ENCODE measurements at places on chromosomes 7 and 10. TPM values are rescaled to one million over a fixed set of nuclear protein-coding genes. Genes with fewer than 3 reads are reported as not detected.

GRCh38 chr10:68208424-68209042 lies 23.4 kb downstream of the ATOH7 start:
- peaks cover 18% of the 10 kb centered on the region for H3K27me3 ChIP-seq
- H3K27ac ChIP-seq: no peak overlapping the region
- no peak for DNase-seq
- no peak overlapping the region for H3K4me3 ChIP-seq
- no peaks in the 10 kb centered on the region for H3K4me1 ChIP-seq

- DNase-seq: no peak
- H3K27me3 ChIP-seq: peaks cover 19% of the 10 kb centered on the region
- no peak overlapping the region for H3K4me3 ChIP-seq
- H3K4me1 ChIP-seq: no peaks in the 10 kb centered on the region
Observed at GRCh38 chr10:123274306-123275135, 120.3 kb downstream of the BUB3 start.

GRCh38 chr10:116756277-116756676 lies 13.9 kb upstream of the HSPA12A start:
- no peaks in the 10 kb centered on the region for H3K36me3 ChIP-seq
- no peak overlapping the region for H3K27ac ChIP-seq
- peaks cover 7% of the 10 kb centered on the region for H3K27me3 ChIP-seq
- no peak for DNase-seq
- H3K4me3 ChIP-seq: no peak overlapping the region

GRCh38 chr10:68559251-68559650 lies 886 bp upstream of the TET1 start:
- H3K36me3 ChIP-seq: peaks cover 4% of the 10 kb centered on the region
- DNase-seq: no peak
- peak overlapping the region; percentile 57 for H3K4me3 ChIP-seq
- no peak overlapping the region for H3K27ac ChIP-seq
- H3K4me1 ChIP-seq: peaks cover 28% of the 10 kb centered on the region

- H3K4me1 ChIP-seq: no peaks in the 10 kb centered on the region
- no peak for DNase-seq
- H3K27me3 ChIP-seq: no peaks in the 10 kb centered on the region
Observed at GRCh38 chr7:66092654-66093053, 17.0 kb downstream of the ASL start.

DNA sequence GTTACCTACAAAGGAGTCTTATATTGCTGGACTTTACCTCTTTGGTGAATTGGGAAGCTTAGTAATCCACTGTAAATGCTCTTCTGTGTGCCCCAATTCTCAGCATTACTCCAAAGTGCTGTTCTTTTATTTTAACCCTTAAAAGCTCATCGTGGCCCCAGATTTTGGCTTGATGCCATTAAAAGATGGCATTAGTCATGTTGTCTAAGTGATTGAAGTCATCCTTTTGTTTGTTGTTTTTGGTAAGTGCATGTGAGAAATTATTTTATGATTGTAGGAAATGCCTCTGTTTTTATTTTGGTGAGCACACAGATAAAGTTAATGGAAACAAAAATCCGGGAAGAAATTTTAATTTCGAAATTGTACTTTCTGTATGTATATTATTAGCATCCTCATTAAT lies 82.5 kb upstream of the GATA3 start:
- H3K4me1 ChIP-seq: no peaks in the 10 kb centered on the region
- H3K27ac ChIP-seq: no peak overlapping the region
- no peak overlapping the region for H3K4me3 ChIP-seq
- H3K27me3 ChIP-seq: no peaks in the 10 kb centered on the region
- no peak for DNase-seq
- H3K36me3 ChIP-seq: no peaks in the 10 kb centered on the region

- H3K4me3 ChIP-seq: no peak overlapping the region
- no peak for DNase-seq
- no peaks in the 10 kb centered on the region for H3K36me3 ChIP-seq
- H3K27ac ChIP-seq: no peak overlapping the region
- H3K27me3 ChIP-seq: peaks cover 21% of the 10 kb centered on the region
Observed at GRCh38 chr10:42938351-42938750, 138.5 kb upstream of the RET start.

DNA sequence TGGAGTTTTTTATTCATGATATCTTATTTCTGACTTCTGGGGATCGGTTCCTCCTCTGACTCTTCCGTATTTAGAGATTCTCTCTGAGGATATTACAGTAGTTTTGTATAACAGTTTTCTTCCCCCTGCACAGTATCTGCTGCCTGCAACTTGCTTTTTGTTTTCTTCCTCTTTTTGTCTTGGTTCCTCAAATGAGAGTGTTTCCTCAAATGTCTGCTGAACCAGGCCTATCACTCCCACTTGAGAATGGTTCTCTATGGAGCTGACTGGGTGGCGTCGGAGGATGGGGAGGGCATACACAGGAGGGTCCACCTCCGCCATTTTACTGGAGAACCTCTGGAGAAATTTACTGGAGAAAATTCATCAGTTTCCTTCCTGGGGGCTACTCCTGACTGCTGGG lies 27.7 kb downstream of the ARHGAP22 start:
- no peak overlapping the region for H3K4me3 ChIP-seq
- no peaks in the 10 kb centered on the region for H3K36me3 ChIP-seq
- H3K27me3 ChIP-seq: peaks cover 16% of the 10 kb centered on the region
- H3K27ac ChIP-seq: no peak overlapping the region
- no peak for DNase-seq

DNA sequence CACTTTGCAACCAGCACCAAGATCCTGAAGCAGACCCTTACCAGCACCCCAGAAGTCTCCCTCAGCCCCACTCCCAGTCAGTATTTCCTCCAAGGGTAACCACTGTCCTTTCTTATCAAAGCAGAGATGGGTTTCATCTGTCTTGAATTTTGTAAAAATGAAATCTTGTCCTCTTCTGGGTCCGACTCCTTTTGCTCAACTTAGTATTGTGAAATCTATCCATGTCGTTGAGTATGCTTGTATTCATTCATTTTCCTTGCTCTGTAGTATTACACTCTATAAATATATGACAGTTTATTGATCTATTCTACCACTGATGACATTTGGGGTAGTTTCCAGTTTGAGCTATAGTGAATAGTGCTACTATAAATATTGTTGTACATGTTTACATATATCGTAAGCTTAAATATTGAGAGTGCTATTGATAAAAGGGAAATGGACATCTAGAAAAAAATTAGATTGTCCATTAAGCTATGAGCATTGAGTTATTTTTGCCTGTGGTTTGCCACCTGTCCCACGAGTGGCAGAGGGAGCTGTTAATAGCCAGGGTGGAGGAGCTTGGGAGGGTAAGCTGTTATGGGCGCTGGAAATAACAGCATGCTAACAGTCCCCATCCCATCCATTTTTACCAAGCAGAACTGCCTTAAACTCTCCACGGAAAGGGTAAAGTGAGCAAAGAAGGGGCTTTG lies 36.5 kb downstream of the AIFM2 start:
- no peaks in the 10 kb centered on the region for H3K36me3 ChIP-seq
- peaks cover 31% of the 10 kb centered on the region for H3K4me1 ChIP-seq
- H3K4me3 ChIP-seq: no peak overlapping the region
- no peaks in the 10 kb centered on the region for H3K27me3 ChIP-seq
- no peak for DNase-seq

DNA sequence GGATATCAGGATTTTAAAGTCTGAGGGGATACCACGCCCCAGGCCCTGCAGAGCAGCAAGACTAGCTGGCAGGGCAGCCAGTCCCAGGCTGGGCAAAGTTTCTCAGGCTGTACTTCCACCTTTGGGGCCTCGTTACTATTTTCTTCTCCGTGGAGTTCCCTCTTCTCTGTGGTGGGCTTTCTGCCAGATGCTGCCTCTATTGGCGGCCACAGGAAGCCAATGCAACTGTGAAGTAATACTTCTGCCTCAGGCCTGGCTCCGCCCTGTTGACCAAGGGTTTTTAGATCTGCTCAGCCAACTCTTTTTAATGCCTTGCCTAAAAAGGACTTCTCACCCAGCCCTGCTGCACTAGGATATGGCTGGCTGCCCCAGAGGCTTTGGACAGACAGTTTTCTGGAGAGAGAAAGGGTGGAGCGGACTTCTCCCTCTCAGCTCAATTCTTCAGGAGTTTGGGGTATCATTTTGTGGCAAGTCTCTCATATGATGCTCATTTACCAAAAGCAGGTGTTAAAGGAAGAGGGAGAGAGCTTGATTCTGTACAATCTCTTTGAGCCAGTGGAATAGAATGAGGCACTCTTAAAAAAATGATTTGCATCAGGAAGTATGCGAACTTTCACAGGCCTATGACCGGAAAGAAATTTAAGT lies 67.4 kb downstream of the HHEX start:
- peaks cover 9% of the 10 kb centered on the region for H3K4me1 ChIP-seq
- no peak for DNase-seq
- H3K27me3 ChIP-seq: peaks cover 3% of the 10 kb centered on the region
- no peaks in the 10 kb centered on the region for H3K36me3 ChIP-seq
- no peak overlapping the region for H3K27ac ChIP-seq

- no peaks in the 10 kb centered on the region for H3K36me3 ChIP-seq
- DNase-seq: no peak
Observed at GRCh38 chr10:129758207-129759021, 205.7 kb downstream of the EBF3 start.

GRCh38 chr10:49652421-49653272 lies 26.8 kb upstream of the C10orf53 start:
- H3K27me3 ChIP-seq: peaks cover under 1% of the 10 kb centered on the region
- H3K4me1 ChIP-seq: peaks cover 17% of the 10 kb centered on the region
- H3K36me3 ChIP-seq: no peaks in the 10 kb centered on the region
- H3K27ac ChIP-seq: no peak overlapping the region
- H3K4me3 ChIP-seq: no peak overlapping the region
- DNase-seq: no peak

- H3K36me3 ChIP-seq: no peaks in the 10 kb centered on the region
- no peak overlapping the region for H3K4me3 ChIP-seq
- H3K27me3 ChIP-seq: no peaks in the 10 kb centered on the region
- no peak for DNase-seq
- H3K27ac ChIP-seq: no peak overlapping the region
- no peaks in the 10 kb centered on the region for H3K4me1 ChIP-seq
Observed at GRCh38 chr10:52599551-52600200, 172.9 kb downstream of the MBL2 start.

- DNase-seq: no peak
- peaks cover 19% of the 10 kb centered on the region for H3K4me1 ChIP-seq
- H3K36me3 ChIP-seq: peaks cover 26% of the 10 kb centered on the region
- H3K27ac ChIP-seq: no peak overlapping the region
- no peaks in the 10 kb centered on the region for H3K27me3 ChIP-seq
Observed at GRCh38 chr7:39650676-39651075, 27.3 kb downstream of the RALA start.

DNA sequence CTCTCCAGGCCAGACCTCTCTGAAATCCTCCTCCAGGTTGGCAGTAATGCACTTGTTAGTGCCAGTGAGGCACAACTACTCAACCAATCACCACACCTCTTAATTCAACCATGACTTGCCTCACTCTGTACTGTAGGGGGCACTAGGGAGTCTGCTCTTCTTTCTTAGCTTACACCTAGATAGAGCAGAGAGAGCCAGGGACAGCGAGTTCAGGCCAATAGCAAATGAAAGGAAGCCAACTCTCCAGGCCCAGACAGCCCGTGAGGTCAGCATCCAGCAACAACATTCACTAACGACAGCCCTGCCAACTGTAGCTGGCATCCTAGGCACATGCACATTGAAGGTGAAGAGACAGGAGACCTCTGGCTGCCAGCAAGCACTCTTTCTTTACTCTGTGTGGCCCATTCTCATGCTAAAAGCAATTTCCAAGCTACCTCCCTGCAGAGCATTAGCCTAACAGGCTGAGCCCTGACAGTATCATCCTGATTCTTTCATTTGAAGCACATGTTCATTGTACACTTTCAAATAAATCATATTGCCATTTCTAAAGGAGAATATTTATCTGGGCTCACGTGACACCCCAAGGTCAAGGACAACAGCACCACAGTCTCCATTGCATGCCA lies 136.3 kb downstream of the DPY19L1 start:
- H3K27me3 ChIP-seq: no peaks in the 10 kb centered on the region
- no peaks in the 10 kb centered on the region for H3K4me1 ChIP-seq
- no peak overlapping the region for H3K4me3 ChIP-seq

GRCh38 chr10:121221991-121222390 lies 370.8 kb downstream of the WDR11 start:
- H3K4me1 ChIP-seq: no peaks in the 10 kb centered on the region
- H3K36me3 ChIP-seq: no peaks in the 10 kb centered on the region
- no peak for DNase-seq

GRCh38 chr7:155591055-155591775 lies 44.9 kb upstream of the CNPY1 start:
- H3K36me3 ChIP-seq: no peaks in the 10 kb centered on the region
- no peak overlapping the region for H3K4me3 ChIP-seq
- peaks cover 6% of the 10 kb centered on the region for H3K4me1 ChIP-seq
- H3K27me3 ChIP-seq: peaks cover 18% of the 10 kb centered on the region
- no peak for DNase-seq

DNA sequence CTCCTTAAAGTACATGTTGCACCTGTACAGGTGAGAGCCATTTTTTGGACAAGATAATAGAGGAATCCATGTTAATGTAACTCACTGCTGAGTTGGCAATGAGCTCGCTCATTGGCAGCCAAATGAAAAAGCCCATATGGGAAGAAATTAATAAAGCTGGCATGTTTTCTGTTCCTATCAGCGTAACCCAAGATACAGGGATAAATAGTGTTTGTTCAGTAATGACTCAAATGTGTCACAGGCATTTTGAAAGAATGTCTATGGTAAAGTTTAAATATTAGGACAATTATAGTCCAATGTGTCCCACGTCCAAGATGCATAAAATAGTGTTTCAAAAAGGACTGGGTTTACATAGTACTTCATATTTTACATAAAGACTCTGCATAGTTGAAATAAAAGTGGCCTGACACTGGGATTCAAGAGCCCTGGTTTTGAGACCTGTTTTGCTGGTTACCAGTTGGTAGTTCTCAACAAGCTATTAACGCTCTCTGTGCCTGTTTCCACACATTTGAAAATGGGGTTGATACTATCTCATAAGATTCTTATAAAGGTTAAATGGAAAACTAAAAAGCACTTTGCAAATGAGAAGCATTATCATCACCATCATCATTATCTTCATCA lies 49.1 kb downstream of the MTURN start:
- no peak for DNase-seq
- H3K27ac ChIP-seq: no peak overlapping the region

- H3K4me1 ChIP-seq: no peaks in the 10 kb centered on the region
- H3K4me3 ChIP-seq: no peak overlapping the region
- H3K27ac ChIP-seq: no peak overlapping the region
- H3K27me3 ChIP-seq: peaks cover 43% of the 10 kb centered on the region
Observed at GRCh38 chr7:128827248-128827958, 2.8 kb upstream of the FLNC start.

DNA sequence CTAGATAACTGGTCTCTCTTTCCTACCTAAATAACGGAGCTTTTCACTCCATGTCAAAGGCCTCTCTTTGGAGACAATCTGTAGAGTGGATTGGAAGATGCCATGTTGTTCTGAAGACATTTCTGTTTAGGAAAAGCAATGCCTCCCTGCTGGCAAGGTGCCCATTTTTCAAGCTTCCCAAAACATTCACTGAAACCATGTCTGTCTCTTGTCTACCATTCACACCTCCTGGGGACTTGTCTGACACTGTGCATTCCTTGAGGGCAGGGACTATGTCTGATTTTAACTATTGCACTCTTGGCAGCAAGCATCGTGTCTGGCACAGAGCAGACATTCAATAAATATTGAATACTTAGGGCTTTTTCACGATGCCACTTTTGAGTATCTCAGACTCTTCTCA lies 528.9 kb upstream of the NRP1 start:
- no peak overlapping the region for H3K4me3 ChIP-seq
- H3K27ac ChIP-seq: no peak overlapping the region
- no peaks in the 10 kb centered on the region for H3K4me1 ChIP-seq
- DNase-seq: no peak
- H3K27me3 ChIP-seq: no peaks in the 10 kb centered on the region

- H3K4me3 ChIP-seq: no peak overlapping the region
- no peak overlapping the region for H3K27ac ChIP-seq
Observed at GRCh38 chr10:72418679-72419078, 64.0 kb upstream of the DNAJB12 start.

ZNF786 gene
- 10.9 TPM for total RNA-seq

MMD2 gene
- total RNA-seq: not detected

EN2 gene
- not detected for total RNA-seq
